Stimulated activated CD4-positive, alpha-beta T cell treated with anti-CD3 and anti-CD28 coated beads, Interleukin-12 subunit alpha, Interleukin-12 subunit beta, amount 100 ng/mL, for 24 hours (primary cell): ENCODE measurements at places on chromosomes 1 and 21.

GRCh38 chr1:29162025-29162424, 19.7 kb downstream of the SRSF4 start:
- DNase-seq: no peak

DNA sequence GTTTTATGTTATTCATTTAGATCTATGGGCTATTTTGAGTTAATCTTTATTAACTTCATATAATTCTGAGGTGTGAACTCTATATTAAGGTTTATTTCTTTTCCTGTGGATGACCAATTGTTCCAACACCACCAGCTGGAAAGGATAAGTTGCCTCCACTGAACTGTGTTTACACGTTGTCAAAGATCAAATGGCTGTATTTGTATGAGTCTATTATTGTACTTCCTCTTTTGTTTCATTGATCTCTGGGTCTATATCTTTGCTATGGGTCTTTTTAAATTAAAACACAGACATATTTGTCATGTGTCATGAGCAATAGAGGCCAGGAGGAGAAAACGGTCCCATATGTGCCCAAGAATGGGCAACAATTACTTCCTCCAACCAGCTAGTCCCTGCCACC, 5.2 kb upstream of the MAB21L3 start:
- DNase-seq: no peak

GRCh38 chr1:16338961-16339360, 13.3 kb downstream of the FBXO42 start:
- DNase-seq: no peak

DNA sequence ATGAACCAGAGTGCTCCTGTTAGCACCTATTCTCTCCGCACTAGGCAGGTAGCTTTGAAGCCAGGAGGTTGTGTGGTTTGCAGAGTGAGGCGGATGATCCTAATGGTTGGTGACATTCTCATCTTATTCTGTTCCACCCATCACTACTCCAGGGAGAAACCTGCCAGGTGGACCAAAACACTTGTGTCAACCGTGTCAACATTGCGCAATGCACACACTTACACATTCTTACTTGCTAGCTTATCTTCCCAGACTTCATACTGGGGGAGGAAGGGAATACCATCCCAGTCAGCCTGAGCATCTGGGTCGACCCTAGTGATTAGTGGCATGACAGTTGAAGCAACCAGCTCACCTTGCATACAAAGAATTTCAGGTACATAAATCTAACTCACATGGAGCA, 236.9 kb downstream of the RPS6KC1 start:
- no peak for DNase-seq

DNA sequence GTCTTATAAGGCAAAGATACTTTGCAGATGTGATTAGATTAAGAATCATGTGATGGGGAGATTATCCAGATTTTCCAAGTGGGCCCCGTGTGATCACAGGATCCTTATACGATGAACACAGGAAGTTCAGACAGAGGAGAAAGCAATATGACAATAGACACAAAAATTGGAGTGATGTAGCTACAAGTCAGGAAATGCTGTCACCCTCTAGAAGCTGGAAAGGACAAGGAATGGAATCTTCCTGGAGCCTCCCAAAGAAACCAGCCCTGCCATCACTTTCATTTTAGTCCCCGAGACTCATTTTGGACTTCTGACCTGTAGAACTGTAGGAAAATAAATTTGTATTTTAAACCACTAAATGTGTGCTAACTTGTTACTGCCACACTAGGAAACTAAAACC, 61.9 kb upstream of the C1orf21 start:
- DNase-seq: no peak

GRCh38 chr1:66764994-66765578, 12.8 kb downstream of the DYNLT5 start:
- DNase-seq: peak; percentile 42

- no peak for DNase-seq
Measured at GRCh38 chr1:113976609-113977278, 2.5 kb upstream of the OLFML3 start.
